ENCODE measurements at places on chromosomes 7 and 10.

DNA sequence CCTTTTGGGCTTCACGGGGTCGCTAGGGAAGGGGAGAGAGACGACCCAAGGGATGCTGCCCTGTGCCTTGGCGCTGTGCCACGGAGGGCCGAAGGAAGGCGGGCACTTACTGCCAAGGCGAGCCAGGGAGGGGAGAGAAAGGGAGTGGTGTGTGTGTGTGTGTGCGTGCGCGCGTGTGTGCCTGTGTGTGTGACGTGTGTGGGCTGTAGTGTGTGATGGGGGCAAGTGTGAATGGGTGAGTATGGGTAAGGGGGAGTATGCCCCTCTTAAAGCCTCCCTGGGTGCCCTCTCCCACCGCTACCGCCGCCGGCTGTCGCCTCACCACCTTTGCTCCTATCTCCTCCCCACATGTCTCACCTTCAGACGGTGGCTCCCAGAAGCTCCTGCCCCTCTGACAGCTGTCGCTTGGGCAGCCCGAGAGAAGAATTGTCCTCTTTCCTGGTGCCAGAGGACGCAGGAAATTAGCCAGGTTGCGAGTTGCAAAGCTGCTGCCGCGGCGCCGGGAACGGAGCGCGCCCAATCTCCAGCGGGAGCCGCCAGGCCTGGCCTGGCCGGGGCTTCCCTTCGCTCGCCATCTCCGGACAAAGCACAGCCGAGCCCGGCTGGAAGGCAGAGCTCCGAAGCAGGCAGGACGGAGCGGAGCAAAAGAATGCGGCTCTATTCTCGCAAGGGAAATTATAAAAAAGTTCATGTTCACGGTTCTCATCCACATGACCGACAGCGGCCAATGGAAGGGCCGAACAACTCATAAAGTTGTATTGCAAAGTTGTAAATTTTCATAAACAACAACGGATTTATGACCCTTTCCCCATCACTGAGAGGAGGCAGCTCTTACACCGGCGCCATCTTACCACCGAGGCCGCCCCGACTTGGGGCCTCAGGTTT lies at the start of gene HOXA3:
Gene HOXA3, minus strand, starts transcription at position 653 of the 885 bp plus-strand sequence. CDS start 41,943 bp downstream, outside the sequence.
- DNase-seq = no peak

DNA sequence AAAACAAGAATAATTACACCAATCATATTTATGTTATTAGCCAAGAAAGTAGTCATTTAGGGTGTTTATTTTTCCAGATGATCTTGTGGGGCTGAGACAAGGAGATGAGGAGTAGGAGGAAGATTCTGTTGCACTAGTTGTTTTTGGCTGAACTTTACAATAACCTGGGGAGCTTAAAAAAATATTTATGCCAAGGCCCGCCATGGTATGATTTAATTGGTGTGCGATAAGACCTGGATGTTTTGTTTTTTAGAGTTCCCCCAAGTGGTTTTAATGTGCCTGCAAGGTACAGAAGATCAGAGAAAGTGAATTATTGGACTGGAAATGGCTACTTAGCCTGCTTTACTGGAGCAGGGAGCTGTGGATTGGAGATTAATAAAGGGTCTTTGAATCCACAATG lies 7.1 kb upstream of the ZNF282 start:
- DNase-seq = no peak

DNA sequence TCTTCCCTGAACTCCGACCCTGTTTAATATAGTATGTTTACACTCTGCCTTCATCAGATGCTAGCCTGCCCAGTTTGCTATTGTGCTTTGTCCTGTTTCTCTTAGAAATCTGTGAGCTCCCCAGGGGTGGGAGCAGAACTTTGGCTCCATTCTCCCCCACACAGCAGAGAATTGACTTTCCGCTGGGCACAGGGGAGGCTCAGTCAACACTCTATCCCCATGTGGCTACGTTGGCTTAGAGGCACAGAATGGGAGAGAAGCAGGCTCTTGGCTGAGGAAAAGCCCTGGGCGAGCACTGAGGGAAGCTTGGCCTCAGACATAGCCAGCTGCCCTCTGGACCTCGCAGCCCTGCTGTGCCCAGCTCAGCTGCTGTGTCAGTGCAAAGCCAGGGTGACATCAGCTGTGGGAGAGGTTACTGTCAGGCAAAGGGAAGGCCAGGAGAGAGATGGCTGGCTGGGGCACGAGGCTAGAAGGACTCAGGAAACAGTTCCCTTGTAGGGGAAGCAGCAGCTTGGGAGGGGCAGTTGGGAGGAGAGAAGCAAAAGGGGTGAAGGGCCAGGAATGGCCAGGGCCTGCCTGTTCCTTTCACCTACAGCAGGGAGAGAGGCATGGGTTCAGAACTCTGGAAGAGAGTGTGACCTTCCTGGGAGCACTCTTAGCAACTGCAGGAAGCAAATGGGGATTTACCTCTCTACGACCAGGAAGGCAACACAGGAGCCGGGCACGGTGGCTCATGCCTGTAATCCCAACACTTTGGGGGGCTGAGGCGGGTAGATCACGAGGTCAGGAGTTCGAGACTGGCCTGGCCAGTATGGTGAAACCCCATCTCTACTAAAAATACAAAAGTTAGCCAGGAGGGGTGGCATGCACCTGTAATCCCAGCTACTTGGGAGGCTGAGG lies 5.8 kb upstream of the SCD start:
- no peak for DNase-seq

- no peak for DNase-seq
These were observed 31.6 kb downstream of the IL15RA start for GRCh38 chr10:5945561-5946418.

- DNase-seq = no peak
These were observed 168.3 kb upstream of the MBL2 start for GRCh38 chr10:52940921-52941320.

Data from stimulated activated CD4-positive, alpha-beta T cell treated with anti-CD3 and anti-CD28 coated beads, Interleukin-15, amount 100 ng/mL, for 1 hour (primary cell).